ENCODE measurements at places on chromosomes 16 and 17. TPM values are rescaled to one million over a fixed set of nuclear protein-coding genes. Genes with fewer than 3 reads are reported as not detected.

DNA sequence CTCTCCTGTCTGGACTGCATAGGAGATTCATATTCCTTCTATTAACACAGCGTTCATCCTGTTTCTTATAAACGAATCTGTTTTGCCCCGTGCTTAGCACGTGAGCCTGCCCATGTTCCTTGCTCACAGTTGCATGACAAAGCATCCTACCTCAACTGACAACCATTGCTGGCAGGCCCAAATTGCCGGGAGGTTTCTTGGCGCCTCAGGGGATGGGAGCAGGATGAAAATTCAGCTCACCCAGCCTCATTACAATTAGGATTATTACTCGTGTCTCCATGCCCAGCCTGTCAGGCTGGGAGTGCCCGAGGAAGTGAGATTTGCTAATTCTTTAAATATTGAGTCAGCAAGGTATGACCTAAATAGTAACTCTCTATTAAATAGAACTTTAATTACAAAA is 36.7 kb upstream of the HELZ start:
- no peak for DNase-seq

DNA sequence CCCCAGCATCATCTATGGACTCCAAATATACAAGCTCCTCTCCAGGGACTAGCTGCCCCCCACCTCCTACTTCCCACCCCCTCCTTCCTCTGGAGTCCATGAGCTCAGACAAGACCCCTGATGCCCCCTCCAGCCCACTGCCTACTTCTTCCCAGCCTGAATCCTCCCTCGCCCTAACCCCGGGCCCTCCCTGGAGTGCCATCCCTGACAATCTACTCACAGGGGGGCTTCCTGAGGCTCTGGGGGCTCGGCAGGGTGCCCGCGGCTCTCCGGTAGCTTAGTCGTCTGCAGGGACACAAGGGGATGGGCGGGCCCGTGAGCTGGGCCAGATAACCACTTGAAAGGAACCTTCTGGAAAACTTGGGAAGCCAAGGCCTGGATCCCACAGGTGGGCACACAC is 15.1 kb downstream of the MPP3 start:
- DNase-seq = no peak

The SLC6A2 gene
- 1.0 TPM for total RNA-seq

The RGS11 gene
- 2.4 TPM for total RNA-seq

The ITGA2B gene
- 7.4 TPM for total RNA-seq

The C1QTNF8 gene
- not detected for total RNA-seq

Measured in uterus (tissue), 4 donors.